ENCODE measurements at places on chromosomes 4 and X.

DNA sequence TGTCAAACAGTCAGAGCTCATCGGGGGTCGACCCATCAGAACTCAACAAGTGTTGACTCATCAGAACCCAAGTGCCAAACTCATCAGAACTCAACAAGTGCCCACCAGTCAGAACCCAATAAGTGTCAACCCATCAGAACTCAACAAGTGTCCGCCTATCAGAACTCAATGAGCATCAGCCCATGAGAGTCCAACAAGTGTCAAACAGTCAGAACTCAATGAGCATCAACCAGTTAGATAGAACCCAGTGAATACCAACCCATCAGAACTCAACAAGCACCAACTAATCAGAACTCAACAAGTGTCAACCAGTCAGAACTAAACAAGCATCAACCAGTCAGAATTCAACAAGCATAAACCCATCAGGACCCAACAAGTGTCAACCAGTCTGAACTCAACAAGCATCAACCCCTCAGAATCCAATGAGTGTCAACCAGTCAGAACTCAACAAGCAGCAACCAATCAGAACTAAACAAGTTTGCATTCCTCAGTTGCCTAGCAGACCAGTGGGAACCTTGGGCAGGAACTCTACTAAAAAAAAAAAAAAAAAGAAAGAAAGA, 115.3 kb downstream of the PRKX start:
- H3K27ac ChIP-seq, result no peak overlapping the region
- DNase-seq, result no peak
- H3K27me3 ChIP-seq, result no peaks in the 10 kb centered on the region
- H3K4me1 ChIP-seq, result no peaks in the 10 kb centered on the region
- no peaks in the 10 kb centered on the region for H3K36me3 ChIP-seq

DNA sequence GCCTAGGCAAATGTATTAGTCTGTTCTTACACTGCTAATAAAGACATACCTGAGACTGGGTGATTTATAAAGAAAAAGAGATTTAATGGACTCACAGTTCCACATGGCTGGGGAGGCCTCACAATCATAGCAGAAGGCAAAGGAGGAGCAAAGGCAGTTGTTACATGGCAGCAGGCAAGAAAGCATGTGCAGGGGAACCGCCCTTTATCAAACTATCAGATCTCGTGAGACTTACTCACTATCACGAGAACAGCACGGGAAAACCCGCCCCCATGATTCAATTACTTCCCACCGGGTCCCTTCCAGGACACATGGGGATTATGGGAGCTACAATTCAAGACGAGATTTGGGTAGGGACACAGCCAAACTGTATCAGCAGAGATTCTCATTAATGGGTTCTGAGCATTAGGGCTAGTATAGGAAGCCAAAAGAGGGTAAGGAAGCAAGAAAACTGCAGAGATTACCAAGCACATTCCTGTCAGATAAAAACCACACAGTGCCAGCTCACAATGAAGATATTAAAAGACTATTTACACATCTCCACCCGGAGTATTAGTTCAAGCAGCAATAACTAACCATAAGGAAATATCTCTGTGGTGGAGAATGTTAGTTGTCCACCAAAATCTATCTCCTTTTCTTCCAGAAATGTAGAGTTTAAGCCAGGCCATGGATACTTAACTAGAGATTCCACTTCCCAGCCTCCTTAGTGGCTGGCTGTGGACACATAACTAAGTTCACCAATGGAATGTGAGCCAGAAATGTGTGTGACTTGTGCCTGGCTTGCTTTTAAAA, 61.2 kb upstream of the HOPX start:
- no peak overlapping the region for H3K4me3 ChIP-seq
- no peaks in the 10 kb centered on the region for H3K27me3 ChIP-seq
- H3K36me3 ChIP-seq, result no peaks in the 10 kb centered on the region
- no peak overlapping the region for H3K27ac ChIP-seq

DNA sequence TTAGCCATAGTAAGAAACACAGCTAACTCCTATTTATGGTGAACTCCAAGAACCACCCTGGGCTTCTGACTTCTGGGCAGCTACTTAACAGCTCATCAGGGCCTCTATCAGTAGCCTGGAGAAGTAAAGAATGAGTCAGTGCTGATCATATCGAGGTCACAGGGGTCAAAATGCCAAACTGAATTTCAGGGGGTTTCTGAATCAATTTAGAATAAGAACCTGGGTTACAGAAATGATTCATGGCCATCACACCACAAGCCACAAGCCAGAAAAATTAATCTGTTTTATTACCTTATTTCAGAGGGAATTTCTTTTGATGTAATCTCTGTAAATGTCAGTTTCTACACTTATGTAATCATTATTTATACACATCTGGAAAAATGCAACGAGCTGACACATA, 64.4 kb downstream of the CHST7 start:
- no peaks in the 10 kb centered on the region for H3K4me1 ChIP-seq
- H3K36me3 ChIP-seq, result no peaks in the 10 kb centered on the region
- H3K27me3 ChIP-seq, result no peaks in the 10 kb centered on the region
- no peak for DNase-seq

DNA sequence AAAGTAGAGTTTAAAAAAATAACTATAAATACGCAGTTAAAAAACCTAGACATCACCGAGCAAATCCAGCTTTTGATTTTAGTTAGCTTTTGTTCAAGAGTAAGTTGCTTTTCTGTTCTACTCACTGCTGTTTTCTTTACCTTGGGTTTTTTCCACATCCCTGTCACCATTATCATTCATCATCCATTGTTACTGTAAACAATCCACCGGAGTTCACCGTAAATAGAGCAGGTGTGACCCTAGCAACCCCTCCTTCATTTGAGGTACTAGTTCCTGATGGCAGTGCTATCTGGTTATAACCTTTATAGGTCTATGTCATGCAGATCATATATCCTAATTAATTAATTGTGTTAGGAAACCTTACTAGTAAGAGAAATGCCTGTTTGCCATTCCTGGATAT, 43.0 kb upstream of the TEX13D start:
- no peaks in the 10 kb centered on the region for H3K36me3 ChIP-seq
- no peak overlapping the region for H3K27ac ChIP-seq
- no peaks in the 10 kb centered on the region for H3K27me3 ChIP-seq
- no peak overlapping the region for H3K4me3 ChIP-seq

DNA sequence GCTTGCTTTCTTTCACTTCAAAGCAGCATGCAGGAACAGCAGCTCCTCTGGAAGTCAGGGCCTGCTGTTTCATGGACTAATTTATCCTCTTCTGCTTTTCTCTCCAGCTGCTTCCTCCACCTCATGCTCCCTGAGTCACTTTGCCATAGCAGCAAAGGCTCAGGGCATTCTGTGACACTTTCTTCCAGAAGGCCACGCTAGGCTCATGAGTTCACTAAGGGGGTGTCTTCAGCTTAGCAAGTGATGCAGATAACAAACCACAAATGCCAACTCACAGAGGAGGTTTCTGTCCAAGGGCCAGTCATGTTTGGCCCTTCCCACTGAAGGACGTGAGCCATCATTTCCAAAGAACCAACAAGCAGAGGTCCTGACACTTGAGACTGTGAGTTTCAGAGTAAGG, 200.2 kb downstream of the ADGRA3 start:
- no peaks in the 10 kb centered on the region for H3K4me1 ChIP-seq
- no peak for DNase-seq
- H3K4me3 ChIP-seq, result no peak overlapping the region
- H3K27me3 ChIP-seq, result no peaks in the 10 kb centered on the region

DNA sequence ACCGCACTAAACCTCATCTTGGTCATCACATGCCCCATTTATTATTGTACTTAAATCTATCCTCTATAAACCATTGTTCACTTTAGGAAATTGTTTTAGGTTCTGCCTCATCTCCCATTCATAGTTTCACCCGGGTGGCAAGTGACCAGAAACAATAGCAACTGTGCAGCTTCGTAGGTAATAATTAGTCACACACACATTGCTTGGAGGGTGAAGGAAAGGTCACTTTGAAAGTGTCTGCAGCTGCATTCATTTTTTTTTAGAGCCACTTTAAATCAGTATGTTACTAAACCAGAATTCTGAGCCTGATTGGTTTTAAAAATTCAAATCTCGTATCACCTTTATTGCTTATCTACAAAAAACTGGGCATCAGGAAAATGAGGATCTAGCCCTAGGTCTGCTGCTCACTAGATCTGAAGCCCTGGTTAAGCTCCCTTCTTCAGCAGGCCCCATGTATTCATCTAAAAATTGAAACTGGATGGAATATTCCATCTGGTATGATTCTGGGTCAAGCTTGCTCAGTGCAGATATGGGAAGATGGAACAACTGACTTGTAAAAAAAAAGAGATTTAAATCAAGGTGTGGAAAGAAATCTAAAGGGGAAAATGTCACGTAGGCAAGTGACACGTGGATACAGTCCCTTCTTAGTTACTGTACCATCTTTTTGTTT, 62.4 kb downstream of the LIMCH1 start:
- DNase-seq, result no peak
- H3K4me1 ChIP-seq, result peaks cover 58% of the 10 kb centered on the region
- H3K4me3 ChIP-seq, result no peak overlapping the region
- no peaks in the 10 kb centered on the region for H3K36me3 ChIP-seq

GRCh38 chrX:57930051-57930450, 19.8 kb upstream of the ZXDA start:
- H3K4me1 ChIP-seq, result no peaks in the 10 kb centered on the region
- no peak overlapping the region for H3K27ac ChIP-seq
- H3K27me3 ChIP-seq, result no peaks in the 10 kb centered on the region
- no peaks in the 10 kb centered on the region for H3K36me3 ChIP-seq

- H3K36me3 ChIP-seq, result no peaks in the 10 kb centered on the region
- no peak overlapping the region for H3K4me3 ChIP-seq
Measured at GRCh38 chrX:30762755-30763154, 109.5 kb downstream of the GK start.

GRCh38 chrX:52346174-52347165, 22.4 kb upstream of the XAGE2 start:
- H3K27ac ChIP-seq, result no peak overlapping the region
- no peak for DNase-seq
- H3K4me1 ChIP-seq, result no peaks in the 10 kb centered on the region
- H3K36me3 ChIP-seq, result no peaks in the 10 kb centered on the region
- H3K27me3 ChIP-seq, result no peaks in the 10 kb centered on the region

- H3K27ac ChIP-seq, result no peak overlapping the region
- H3K4me3 ChIP-seq, result no peak overlapping the region
- no peaks in the 10 kb centered on the region for H3K4me1 ChIP-seq
- peak; percentile 3 for DNase-seq
- H3K27me3 ChIP-seq, result no peaks in the 10 kb centered on the region
- no peaks in the 10 kb centered on the region for H3K36me3 ChIP-seq
Measured at GRCh38 chrX:15301924-15302323, 13.5 kb downstream of the ASB11 start.

DNA sequence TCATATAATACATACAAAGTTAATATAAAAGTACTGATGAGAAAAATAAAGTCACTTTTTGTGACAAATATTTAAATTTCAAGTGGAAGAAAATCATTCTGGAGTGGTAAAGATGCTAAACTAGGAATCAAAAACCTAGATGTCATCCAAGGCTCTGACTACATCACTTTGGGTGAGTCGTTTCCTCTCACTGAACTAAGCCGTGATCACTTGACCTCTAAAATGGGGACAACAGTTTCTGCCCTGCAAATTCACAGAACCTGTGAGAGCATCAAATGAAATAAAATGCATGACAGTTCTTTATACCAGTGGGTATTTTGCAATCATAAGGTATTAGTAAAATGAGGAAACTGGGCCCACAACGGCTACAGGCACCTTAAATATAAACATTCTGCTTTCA, 63.8 kb downstream of the PRDM5 start:
- no peaks in the 10 kb centered on the region for H3K27me3 ChIP-seq
- no peak for DNase-seq
- no peaks in the 10 kb centered on the region for H3K36me3 ChIP-seq
- H3K4me1 ChIP-seq, result no peaks in the 10 kb centered on the region

GRCh38 chr4:53732661-53733060, 141.4 kb upstream of the LNX1 start:
- H3K27me3 ChIP-seq, result no peaks in the 10 kb centered on the region
- DNase-seq, result no peak
- no peaks in the 10 kb centered on the region for H3K36me3 ChIP-seq
- H3K4me1 ChIP-seq, result peaks cover 11% of the 10 kb centered on the region
- H3K27ac ChIP-seq, result no peak overlapping the region

DNA sequence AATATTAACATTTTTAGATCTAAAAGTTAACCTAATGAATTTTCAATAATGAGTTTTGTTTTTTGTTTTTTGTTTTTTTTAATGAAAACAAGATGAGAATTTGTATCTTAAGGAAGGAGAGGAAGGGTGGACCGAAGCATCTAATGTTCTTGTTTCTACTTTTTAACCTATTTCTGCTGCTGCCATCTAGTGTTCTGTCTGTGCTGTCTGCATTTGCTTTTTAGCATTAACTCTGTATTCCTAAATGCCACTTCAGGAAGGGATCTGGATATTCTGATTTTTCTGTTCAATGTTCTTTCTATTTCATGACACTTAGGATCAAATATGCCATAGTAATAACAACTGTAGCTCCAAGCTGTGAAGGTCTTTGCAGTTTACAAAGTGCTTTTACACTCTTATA, 161.7 kb downstream of the BRWD3 start:
- H3K4me1 ChIP-seq, result no peaks in the 10 kb centered on the region
- H3K4me3 ChIP-seq, result no peak overlapping the region
- no peaks in the 10 kb centered on the region for H3K36me3 ChIP-seq
- H3K27ac ChIP-seq, result no peak overlapping the region

GRCh38 chr4:151694961-151695720, 65.7 kb downstream of the GATB start:
- no peaks in the 10 kb centered on the region for H3K27me3 ChIP-seq
- DNase-seq, result no peak
- H3K36me3 ChIP-seq, result no peaks in the 10 kb centered on the region

- no peak overlapping the region for H3K27ac ChIP-seq
- H3K27me3 ChIP-seq, result no peaks in the 10 kb centered on the region
- no peaks in the 10 kb centered on the region for H3K36me3 ChIP-seq
- H3K4me3 ChIP-seq, result no peak overlapping the region
- H3K4me1 ChIP-seq, result no peaks in the 10 kb centered on the region
- DNase-seq, result no peak
Measured at GRCh38 chrX:57156397-57157049, 19.3 kb upstream of the SPIN2A start.

- H3K27me3 ChIP-seq, result no peaks in the 10 kb centered on the region
- H3K27ac ChIP-seq, result no peak overlapping the region
- H3K36me3 ChIP-seq, result peaks cover 9% of the 10 kb centered on the region
- H3K4me1 ChIP-seq, result peaks cover 31% of the 10 kb centered on the region
- H3K4me3 ChIP-seq, result no peak overlapping the region
Measured at GRCh38 chr4:139532947-139533346, 23.1 kb downstream of the SETD7 start.

Data from thoracic aorta (tissue), 2 donors.